ENCODE measurements at places on chromosomes 4 and X.
A peak's percentile ranks its signal among the peaks of the same experiment; 100 is the strongest.

GRCh38 chrX:63713526-63713925 lies 71.5 kb downstream of the ARHGEF9 start:
- DNase-seq, result no peak

DNA sequence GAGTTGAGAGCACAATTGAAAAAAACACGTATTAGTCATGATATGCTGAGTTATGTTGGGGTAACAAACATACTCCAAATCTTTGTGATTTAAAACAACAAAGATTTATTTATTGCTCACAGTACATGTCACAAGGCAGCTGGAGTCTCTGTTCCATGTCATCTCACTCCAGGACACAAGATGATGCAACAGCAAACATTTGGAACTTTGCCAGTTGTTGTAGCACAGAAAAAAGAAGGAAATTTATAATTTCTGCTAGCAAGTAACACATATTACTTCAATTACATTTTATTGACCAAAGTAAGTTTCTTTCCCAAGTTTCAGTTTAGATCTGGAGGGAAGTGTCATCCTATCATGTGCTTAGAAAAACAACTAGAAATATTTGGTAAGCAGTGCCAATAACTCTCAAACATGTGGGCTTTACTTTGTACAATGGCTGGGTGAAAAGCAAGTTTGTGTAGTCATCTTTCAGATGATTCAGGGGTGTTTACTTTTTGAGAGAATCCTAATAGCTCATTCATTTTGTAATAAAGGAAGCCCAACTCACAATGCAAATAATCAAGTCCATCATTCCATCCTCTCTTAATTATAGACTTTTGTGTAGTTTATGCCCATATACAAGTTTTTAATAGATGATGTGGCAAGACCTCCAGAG lies 452.3 kb downstream of the ZIC3 start:
- DNase-seq, result no peak

- no peak for DNase-seq
Measured at GRCh38 chr4:7089213-7089986, 21.5 kb upstream of the GRPEL1 start.

GRCh38 chrX:154043003-154043763 lies 23.5 kb upstream of the IRAK1 start:
- DNase-seq, result no peak

DNA sequence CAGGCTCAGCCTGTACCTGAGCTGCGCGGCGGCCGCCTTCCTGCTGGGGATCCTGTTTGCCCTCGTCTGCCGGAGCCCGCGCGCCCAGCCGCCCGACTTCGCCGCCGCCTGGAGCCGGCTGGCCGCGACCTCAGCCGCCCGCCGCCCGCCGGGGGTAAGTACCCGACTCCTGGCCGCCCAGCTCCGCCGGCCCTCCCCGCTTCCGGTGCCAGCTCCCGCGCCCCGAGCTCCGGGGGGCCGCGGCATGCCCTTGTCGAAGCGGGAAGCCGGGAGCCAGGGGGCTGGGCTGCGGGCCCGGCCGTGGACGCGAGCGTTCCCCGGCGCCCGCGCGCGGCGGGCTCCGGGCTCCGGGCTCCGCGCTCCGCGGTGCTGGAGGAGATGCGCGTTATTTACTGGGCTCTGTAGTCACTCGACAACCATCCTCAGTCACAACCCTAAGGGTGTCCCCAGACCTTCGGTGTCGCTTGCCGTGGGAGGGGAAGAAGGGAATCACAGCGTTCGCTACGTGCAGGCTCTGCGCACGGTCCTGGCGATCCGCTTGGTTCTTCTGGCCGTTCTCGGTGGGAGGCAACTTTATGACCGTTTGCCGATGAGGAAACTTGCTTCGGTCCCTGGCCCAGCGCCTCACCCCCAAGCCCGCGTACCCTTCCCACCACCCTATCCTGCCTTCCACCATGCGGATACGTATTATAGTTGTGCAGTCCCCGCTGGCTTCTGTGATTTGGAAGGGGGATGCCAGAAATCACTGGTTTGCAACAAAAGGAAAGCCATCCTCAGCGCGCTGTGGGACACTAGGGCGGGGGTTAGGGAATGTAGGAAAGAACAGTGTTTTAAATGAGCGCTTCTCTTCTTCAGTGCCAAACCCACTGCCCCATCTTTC lies 944 bp downstream of the SNX25 start:
- DNase-seq, result peak; percentile 41

DNA sequence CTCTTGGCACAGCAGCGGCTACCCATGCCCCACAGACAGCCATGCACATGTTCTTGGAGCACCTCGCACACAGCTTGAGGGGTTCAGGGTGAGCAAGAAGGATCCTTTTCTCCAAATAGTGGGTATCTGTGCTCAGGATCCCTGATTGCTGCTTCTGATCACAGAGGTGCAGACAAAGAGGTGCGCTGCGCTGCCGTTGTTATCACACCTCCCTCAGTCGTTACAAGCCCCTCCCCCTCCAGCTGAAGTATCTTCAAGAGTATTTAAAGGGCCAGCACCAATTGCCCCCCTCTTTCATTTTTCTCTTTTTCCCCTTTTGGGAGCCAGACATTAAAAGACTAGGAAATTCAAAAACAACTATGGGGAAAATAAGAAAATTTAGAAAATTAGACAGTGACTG lies 44.3 kb downstream of the NELFA start:
- no peak for DNase-seq

DNA sequence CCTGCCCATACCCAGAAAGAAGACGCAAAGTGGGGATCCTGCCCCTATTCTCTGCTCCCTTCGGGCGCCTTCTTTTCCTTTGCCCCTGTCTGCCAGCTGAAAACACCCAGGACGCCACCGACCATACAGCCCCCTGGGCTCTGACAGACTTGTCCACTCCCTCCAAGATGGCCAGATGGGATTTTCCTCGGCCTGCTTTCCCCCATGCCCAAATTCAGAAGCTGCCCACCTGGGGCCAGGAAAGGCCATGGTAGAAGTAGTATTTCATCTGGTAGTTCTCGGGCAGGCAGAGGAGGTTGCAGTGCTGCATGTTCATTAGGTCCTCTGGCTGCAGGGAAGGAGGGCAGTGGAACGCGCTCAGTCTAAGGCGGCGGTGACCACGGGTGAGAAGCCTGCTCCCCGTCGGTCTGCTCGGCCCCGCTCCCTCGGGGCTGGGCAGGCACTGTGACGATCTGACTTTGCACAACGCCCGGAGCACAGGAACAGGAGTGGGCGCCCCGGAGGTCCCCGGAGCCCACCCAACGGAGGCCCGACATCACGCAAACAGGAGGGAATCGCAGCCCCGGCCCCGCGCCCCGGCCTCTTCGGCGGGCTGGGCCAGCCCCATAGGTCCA lies 582 bp downstream of the NAA10 start:
- no peak for DNase-seq

- no peak for DNase-seq
Measured at GRCh38 chrX:72366178-72366577, 60.5 kb upstream of the CITED1 start.

DNA sequence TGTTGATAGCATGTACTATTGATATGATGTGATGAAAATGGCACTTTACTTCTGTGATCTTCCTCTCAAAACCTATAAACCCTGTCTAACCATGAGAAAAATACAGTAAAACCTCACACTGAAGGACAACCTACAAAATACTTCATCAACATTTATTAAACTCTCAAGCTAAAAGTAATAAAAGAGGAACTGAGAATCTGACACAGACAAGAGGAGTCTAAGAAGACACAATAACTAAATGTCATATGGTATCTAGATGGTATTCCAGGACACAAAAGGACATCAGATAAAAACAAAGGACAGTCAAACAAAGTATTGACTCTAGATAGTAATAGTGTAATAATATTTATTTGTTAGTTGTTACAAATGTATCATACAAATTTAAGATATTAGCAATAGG lies 655.3 kb downstream of the SH3BGRL start:
- no peak for DNase-seq

GRCh38 chr4:8641931-8642650 lies 49.5 kb downstream of the CPZ start:
- no peak for DNase-seq

DNA sequence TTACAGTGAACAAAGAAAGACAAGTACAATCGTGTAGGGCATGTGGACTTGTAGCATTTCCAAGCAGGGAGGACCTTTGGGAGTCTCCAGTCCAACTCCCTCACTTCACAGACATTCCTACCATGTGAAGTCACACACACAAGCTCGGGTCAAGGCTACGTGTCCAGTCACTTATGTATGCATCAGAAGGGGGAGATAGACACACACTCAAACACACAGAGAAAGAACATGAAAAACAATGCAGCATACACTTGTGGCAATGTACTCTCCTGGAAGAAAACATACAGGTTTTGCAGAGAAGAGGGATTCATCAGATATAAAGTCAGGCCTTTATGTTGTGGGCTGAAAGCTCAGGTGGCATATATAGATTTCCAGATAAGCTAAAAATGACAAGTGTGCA lies 136.1 kb upstream of the MID1 start:
- no peak for DNase-seq

DNA sequence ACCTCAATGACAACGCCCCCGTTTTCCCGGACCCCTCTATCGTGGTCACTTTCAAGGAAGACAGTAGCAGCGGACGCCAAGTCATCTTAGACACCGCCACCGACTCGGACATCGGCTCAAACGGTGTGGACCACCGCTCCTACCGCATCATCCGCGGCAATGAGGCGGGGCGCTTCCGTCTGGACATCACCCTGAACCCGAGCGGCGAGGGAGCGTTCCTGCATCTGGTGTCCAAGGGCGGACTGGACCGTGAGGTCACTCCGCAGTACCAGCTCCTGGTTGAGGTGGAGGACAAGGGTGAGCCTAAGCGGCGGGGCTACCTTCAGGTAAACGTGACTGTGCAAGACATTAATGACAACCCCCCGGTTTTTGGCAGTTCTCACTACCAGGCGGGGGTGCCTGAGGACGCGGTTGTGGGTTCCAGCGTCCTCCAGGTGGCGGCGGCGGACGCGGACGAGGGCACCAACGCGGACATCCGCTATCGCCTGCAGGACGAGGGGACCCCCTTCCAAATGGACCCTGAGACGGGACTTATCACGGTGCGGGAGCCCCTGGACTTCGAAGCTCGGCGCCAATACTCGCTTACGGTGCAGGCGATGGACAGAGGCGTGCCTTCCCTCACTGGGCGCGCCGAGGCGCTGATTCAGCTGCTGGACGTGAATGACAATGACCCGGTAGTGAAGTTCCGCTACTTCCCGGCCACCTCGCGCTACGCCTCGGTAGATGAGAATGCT lies 2.2 kb downstream of the FAT4 start:
- DNase-seq, result no peak

DNA sequence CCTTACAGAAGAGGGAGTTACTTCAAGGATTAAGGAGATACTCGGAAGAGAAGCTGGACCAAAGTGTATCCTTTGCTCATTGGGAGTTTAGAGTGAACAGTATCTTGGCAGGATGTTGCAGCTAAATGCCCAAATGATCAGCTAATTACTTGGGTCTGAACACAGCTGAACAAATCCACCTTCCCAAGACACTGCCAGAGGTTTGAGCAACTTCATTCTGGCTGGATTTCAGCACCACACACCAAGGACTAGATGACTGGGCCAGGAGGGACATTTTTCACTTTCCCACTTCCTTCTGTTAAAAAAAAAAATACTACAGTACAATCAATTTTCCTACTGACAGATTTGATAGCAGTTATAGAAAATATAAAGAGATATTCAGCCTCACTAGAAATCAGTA lies 324.6 kb downstream of the MID1IP1 start:
- DNase-seq, result no peak

- DNase-seq, result no peak
Measured at GRCh38 chr4:185671496-185671895, 136.2 kb upstream of the PDLIM3 start.

GRCh38 chrX:48154796-48155195 lies 24.4 kb downstream of the SPACA5B start:
- no peak for DNase-seq

GRCh38 chr4:144627663-144628076 lies 18.3 kb upstream of the HHIP start:
- no peak for DNase-seq

DNA sequence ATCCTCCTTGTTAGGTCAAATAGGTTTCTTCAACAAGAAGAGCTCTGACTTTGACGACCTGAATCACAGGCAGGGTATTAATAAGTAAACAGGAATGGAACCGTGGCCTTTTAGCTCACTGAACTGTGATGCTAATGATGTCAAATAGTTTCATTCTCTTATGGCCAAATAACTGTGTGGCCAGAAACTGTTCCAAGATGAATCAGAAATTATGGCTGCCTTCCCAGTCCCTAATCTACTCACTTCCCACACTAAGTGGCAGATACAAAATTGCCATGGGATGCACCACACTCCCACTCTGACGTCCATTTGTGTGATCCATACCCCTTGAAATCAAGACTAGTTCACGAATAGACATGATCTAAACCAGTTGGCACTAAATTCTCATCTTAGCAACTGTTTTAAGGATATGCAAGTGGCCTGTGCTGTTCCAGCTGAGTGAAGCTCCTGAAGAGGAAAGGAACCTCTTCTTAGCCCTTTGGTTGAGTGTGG lies 455.4 kb downstream of the IL15 start:
- no peak for DNase-seq

DNA sequence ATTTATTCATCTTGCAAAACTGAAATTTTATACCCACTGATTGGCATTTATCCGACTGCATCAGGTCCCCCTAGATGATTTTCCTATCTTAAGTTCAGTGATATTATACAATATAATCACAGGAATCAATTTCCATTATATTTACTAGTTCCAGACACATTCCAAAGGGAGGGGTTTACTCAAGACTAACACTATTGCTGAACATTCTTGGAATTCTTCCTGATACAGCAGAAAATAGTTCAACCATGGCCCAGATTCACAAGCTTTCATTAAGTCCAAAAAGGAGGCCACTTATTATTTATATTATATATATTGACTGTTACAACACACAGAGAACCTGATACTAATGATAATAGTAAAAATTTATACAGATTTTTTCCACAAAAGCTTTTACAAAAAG lies 2353.6 kb downstream of the PCDH7 start:
- no peak for DNase-seq

GRCh38 chr4:39353478-39354253 lies 12.5 kb downstream of the RFC1 start:
- DNase-seq, result peak; percentile 40

DNA sequence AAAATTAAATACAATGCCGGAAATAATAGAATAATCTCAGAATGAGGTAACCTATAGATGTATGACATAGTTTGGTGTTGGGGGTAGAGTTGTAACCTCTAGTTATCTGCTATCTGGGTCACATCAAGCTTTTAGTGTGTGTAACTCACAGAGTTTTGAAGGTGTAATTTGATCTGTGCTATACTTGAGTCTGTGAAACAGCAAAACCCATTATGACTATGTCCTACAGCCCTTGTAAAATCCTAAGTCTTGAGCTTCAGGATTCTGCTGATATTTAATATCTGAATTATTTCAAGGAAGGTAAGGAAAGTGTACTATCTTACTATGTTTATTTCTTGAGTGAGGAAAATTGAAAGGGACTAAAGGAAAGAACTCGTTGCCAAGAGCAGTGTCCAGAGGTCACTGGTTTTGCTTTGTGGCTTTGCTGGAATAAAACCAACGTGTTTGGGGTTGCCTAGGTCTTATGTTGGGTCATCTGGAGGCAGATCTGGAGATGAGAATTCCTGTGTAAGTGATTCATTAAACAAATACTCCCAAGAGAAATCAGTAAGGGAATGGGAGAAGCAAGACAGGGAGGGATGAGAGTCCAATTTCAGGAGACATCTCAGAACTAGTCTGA lies 107.8 kb upstream of the CBLL2 start:
- no peak for DNase-seq

GRCh38 chr4:89373394-89373793 lies 65.8 kb upstream of the GPRIN3 start:
- DNase-seq, result no peak
